Peyer's patch (tissue), 4 donors: ENCODE measurements at places on chromosomes 1 and 21.

- no peak overlapping the region for H3K4me3 ChIP-seq
- DNase-seq = no peak
- no peaks in the 10 kb centered on the region for H3K36me3 ChIP-seq
- no peak overlapping the region for H3K27ac ChIP-seq
- H3K4me1 ChIP-seq = no peaks in the 10 kb centered on the region
Measured at GRCh38 chr21:14842601-14843000, 222.2 kb downstream of the NRIP1 start.

GRCh38 chr21:19810779-19811178 lies 1187.4 kb upstream of the NCAM2 start:
- no peak overlapping the region for H3K27ac ChIP-seq
- H3K27me3 ChIP-seq = no peaks in the 10 kb centered on the region
- H3K4me1 ChIP-seq = no peaks in the 10 kb centered on the region
- DNase-seq = no peak
- no peaks in the 10 kb centered on the region for H3K36me3 ChIP-seq

GRCh38 chr1:183571678-183572268 lies 18.5 kb downstream of the NCF2 start:
- peaks cover 8% of the 10 kb centered on the region for H3K4me1 ChIP-seq
- no peaks in the 10 kb centered on the region for H3K36me3 ChIP-seq
- DNase-seq = no peak
- H3K4me3 ChIP-seq = no peak overlapping the region
- H3K27me3 ChIP-seq = no peaks in the 10 kb centered on the region

- H3K36me3 ChIP-seq = no peaks in the 10 kb centered on the region
- DNase-seq = no peak
- H3K27ac ChIP-seq = no peak overlapping the region
- H3K4me1 ChIP-seq = no peaks in the 10 kb centered on the region
- H3K4me3 ChIP-seq = no peak overlapping the region
Measured at GRCh38 chr1:145690587-145691558, 16.3 kb downstream of the PDZK1 start.

DNA sequence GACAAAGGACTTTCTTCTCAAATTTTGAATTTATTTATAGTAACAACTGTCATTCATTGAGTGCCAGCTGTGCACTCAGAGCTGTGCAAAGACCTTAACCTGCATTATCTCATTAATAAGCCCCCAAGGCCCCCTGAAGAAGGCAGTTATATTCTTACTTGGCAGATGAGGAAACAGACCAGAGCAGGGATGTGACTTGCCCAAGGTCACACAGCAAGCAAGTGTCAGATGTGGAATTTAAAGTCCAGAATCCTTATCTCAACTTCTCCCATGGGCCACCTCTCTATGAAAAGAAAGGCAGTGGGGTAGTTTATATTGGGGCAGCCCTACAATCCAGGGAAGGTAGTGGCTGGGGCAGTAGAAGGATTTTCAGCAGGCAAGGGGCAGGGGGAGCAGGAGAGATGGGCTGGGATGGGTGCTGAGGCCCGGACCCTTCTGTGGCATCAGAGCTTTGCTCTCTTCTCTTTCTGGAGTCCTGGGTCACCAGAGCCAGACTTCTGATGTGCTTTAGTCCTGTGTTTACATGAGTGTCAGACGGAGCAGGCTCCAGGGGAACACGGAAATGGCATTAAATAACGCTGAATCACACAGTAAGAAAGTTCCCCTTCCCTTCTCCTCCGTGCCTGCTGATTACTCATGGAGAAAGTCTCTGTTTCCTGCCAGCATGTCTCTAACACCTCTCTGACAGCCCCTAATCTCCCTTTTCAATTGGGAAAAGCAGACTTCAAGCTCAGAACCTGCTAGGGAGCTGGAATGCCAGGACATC lies 39.5 kb downstream of the EPHB2 start:
- DNase-seq = no peak
- H3K4me3 ChIP-seq = no peak overlapping the region
- no peaks in the 10 kb centered on the region for H3K36me3 ChIP-seq
- peak overlapping the region; percentile 80 for H3K27ac ChIP-seq
- H3K27me3 ChIP-seq = no peaks in the 10 kb centered on the region

- no peak for DNase-seq
- no peaks in the 10 kb centered on the region for H3K4me1 ChIP-seq
- no peak overlapping the region for H3K4me3 ChIP-seq
- H3K27ac ChIP-seq = no peak overlapping the region
Measured at GRCh38 chr1:173422456-173422976, 54.6 kb upstream of the PRDX6 start.

DNA sequence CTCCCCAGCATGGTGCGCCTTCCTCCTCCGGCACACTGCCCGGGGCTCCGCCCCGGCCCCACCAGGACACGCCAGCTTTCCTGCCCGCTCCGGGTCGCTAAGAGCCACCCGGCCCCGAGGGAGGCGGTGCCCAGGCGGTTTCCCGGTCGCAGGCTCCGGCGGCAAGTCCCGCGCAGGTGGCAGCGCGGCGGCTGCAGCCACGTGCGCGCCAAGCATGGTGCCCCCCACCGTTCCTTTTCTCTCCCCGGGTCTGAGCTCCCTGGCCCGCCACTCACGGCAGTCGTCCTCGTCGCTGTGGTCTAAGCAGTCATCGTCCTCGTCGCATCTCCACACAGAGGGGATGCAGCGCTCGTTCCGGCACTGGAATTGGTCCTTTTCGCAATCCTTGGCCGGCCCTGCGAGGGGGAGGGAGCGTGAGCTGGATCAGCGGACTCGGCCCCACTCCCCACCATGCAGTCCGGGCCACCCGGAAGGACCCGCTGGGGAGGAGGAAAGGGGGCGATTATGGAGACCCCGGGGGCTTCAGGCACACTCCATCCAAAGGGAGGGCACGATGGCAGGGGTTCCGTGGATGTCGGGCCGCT lies 1.2 kb downstream of the LRP8 start:
- no peak for DNase-seq
- no peaks in the 10 kb centered on the region for H3K4me1 ChIP-seq
- no peaks in the 10 kb centered on the region for H3K27me3 ChIP-seq
- peak overlapping the region; percentile 82 for H3K27ac ChIP-seq

GRCh38 chr1:92858564-92859399 lies 26.9 kb downstream of the RPL5 start:
- peak overlapping the region; percentile 4 for H3K4me3 ChIP-seq
- peak; percentile 78 for DNase-seq

DNA sequence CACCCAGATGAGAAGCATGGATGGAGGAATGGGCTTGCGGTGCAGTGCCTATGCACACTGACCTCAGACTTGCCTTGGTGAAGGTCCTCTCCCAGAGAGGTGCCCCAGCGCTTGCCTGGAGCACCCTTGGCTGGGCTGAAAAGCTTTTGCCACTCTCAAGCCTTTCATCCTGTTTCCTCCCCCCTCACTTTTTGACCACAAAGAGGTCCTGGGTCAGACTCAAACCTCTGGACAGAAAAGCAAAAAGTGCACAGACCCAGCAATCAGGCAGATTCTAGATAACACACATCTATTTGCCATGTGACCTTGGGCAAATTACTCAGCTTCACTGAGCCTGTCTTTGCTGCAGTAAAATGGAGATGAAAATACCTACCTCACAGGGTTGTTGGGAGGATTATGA lies 7.3 kb downstream of the TMEM35B start:
- no peaks in the 10 kb centered on the region for H3K36me3 ChIP-seq
- no peaks in the 10 kb centered on the region for H3K27me3 ChIP-seq
- no peaks in the 10 kb centered on the region for H3K4me1 ChIP-seq
- no peak for DNase-seq

- no peaks in the 10 kb centered on the region for H3K27me3 ChIP-seq
- no peaks in the 10 kb centered on the region for H3K4me1 ChIP-seq
- H3K27ac ChIP-seq = no peak overlapping the region
Measured at GRCh38 chr1:115496904-115497527, 144.8 kb upstream of the VANGL1 start.

DNA sequence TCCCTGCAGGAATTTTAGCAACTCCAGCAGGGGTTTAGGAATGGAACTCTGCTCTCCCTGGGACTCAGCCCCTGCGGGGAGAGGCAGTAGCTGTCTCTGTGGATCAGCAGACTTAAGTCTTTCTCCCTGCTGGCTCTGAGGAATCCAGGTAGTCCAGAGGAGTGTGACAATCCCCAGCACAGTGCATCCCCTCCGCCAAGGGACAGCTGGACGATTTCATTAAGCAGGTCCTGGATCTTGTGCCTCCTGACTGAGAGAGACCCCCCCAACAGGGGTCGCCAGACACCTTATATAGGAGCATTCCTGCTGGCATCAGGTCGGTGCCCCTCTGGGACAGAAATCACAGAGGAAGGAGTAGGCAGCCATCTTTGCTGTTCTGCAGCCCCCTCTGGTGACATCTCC lies 30.6 kb downstream of the AKT3 start:
- DNase-seq = no peak
- H3K4me1 ChIP-seq = no peaks in the 10 kb centered on the region
- no peak overlapping the region for H3K4me3 ChIP-seq
- H3K27ac ChIP-seq = no peak overlapping the region

DNA sequence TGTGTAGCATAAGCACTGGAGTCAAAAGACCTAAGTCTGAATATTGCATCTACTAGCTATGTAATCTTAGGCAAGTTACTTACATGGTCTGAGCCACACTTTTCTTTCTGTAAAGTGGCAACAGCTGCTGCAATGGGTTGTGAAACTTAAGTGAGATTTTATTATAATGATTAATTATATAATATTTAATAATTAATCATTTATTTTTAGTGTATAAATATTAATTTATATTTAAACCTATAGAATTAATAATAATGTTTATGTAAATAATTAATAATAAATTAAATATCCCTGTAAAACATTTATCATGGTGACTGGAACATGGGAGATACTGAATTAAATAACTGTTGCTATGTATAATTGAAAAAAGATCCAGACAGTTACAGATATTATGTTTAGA lies 180.3 kb downstream of the LRRC40 start:
- no peak for DNase-seq
- H3K4me1 ChIP-seq = no peaks in the 10 kb centered on the region

- no peaks in the 10 kb centered on the region for H3K36me3 ChIP-seq
- H3K4me1 ChIP-seq = no peaks in the 10 kb centered on the region
- H3K27me3 ChIP-seq = no peaks in the 10 kb centered on the region
- no peak overlapping the region for H3K4me3 ChIP-seq
- H3K27ac ChIP-seq = no peak overlapping the region
- DNase-seq = no peak
Measured at GRCh38 chr1:42982641-42983040, 24.0 kb upstream of the SLC2A1 start.

GRCh38 chr1:24414775-24415333 lies 748 bp upstream of the NIPAL3 start:
- peak overlapping the region; percentile 77 for H3K27ac ChIP-seq
- DNase-seq = no peak
- H3K4me1 ChIP-seq = peaks cover 9% of the 10 kb centered on the region
- H3K27me3 ChIP-seq = no peaks in the 10 kb centered on the region

DNA sequence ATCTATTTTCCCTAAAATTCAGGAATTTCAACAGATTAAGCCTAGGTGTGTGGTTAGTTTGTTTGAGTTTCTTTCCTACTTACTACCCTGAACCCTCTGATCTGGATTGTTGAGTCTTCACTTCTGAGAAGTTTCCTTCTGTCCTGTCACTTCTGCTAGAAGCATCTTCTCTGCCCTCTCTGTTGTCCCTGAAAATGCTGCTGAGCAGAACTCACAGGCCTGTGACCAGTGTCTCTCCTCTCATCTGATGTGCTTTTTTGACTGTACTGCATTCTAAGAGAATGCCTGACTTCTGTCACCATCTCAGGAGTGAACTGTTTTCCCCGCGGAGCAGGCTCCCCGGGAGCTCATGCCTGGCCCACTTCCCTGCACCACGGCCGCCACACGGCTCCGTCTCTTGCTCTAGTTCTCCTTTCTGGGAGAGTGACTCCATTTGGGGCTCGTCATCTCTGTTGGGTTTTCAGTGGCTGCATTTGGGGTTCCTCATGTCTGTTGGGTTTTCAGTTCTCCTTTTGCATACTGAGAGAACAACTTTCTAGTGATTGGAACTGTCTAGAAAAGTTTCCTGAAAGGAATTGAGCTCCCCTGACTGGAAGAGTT lies 77.9 kb downstream of the POFUT2 start:
- H3K36me3 ChIP-seq = no peaks in the 10 kb centered on the region
- H3K4me1 ChIP-seq = no peaks in the 10 kb centered on the region
- no peak overlapping the region for H3K4me3 ChIP-seq
- no peak overlapping the region for H3K27ac ChIP-seq
- no peaks in the 10 kb centered on the region for H3K27me3 ChIP-seq
- peak; percentile 59 for DNase-seq

GRCh38 chr1:9275567-9276034 lies 17.1 kb upstream of the SPSB1 start:
- peak; percentile 74 for DNase-seq
- no peaks in the 10 kb centered on the region for H3K27me3 ChIP-seq
- peaks cover 33% of the 10 kb centered on the region for H3K4me1 ChIP-seq
- no peaks in the 10 kb centered on the region for H3K36me3 ChIP-seq
- H3K27ac ChIP-seq = no peak overlapping the region
- no peak overlapping the region for H3K4me3 ChIP-seq

DNA sequence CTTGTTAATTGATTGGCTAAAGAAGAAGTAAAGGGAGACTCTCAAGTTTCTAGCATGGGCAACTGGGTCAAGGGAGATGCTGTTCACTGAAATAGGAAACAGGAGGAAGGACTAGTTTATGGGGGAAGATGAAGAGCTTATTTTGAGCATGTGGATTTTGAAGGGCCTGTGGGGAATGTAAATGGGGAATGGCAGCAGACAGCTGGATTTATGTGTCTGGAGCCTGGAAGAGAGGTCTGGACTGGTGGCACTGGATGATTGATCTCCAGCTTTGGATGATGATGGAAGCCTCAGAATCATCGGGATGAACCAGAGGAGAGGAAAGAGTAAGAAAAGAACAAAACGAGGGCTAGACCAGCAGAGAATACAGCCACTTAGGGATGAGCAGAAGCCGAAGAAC lies 54.9 kb upstream of the ENAH start:
- no peak overlapping the region for H3K27ac ChIP-seq
- H3K27me3 ChIP-seq = no peaks in the 10 kb centered on the region
- H3K4me1 ChIP-seq = no peaks in the 10 kb centered on the region
- no peaks in the 10 kb centered on the region for H3K36me3 ChIP-seq
- no peak overlapping the region for H3K4me3 ChIP-seq

- H3K27me3 ChIP-seq = no peaks in the 10 kb centered on the region
- no peak overlapping the region for H3K4me3 ChIP-seq
- H3K36me3 ChIP-seq = no peaks in the 10 kb centered on the region
- H3K27ac ChIP-seq = no peak overlapping the region
- DNase-seq = no peak
- H3K4me1 ChIP-seq = no peaks in the 10 kb centered on the region
Measured at GRCh38 chr1:41232305-41232704, 9.8 kb downstream of the SCMH1 start.
